Activated T-helper 1 cell treated with anti-CD3 and anti-CD28 coated beads, Interleukin-12 subunit alpha, Interleukin-12 subunit beta, Interleukin-2, Interleukin-4 antibody, amounts not matched to agents 30 ng/mL and 10 ng/mL and 1 ng/mL, durations not matched to agents 14 hours and 24 hours and 36 hours (primary cell): ENCODE measurements at places on chromosomes 12 and 14. TPM values are rescaled to one million over a fixed set of nuclear protein-coding genes. Genes with fewer than 3 reads are reported as not detected.

DNA sequence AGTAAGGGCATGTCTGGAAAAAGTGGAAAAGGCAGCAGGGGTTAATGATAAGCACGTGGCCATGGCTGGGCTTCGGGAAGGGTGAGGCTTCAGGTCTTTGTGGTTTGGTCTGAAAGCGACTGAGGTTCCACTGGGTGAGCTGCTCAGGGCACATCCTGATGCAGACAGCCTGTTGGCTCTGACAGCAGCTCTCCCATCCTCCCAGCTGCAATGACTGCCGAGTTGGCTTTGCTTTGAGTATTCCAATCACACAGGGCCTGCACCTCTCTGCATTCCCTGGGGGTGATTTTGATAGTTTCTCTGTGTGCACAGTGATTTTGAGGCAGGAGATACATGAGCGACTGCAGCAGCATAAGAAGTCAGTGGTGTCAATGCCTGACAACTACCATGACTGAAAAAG lies 390.7 kb downstream of the APAF1 start:
- DNase-seq, result no peak

DNA sequence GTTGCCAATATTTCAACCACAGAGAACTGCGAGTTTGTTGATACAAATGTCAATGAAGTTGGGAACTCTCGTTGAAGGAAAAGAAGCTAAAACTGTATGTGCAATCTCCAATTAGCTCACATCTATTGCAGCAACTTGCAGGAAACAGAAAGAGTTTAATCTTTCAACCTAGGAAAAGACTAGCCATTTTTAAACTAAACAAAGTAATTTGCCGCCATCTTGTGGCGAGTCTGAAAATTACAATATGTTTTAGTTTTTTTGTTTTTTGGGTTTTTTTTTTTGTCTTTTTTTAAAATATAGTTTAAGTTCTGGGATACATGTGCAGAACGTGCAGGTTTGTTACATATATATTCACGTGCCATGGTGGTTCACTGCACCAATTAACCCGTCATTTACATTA lies 131.2 kb upstream of the FOXG1 start:
- no peak for DNase-seq

- no peak for DNase-seq
Measured at GRCh38 chr14:64953310-64953654, 10.7 kb upstream of the GPX2 start.

DNA sequence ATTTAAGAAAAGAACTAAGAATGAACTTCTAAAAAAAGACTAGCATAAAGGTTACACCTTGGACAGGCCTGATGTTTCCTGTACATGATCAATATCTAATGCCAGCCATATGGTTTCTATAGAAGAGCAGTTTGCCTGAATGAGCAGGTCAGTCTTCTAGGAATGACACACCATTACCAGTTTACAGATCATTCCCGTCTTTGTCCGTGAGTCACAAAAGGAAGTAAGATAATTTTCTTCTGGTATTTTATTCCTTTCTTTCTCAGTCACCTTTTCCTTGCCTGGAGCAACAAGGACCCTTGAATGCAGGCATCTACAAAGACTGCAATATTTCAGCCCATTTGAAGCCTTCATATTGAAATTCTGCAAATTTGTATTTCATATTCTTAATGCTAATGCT lies 44.6 kb upstream of the CNTN1 start:
- DNase-seq, result no peak

GRCh38 chr12:75747572-75748021 lies 236.2 kb upstream of the KRR1 start:
- DNase-seq, result no peak

- no peak for DNase-seq
Measured at GRCh38 chr14:22407033-22407432, 182.0 kb downstream of the DAD1 start.

- DNase-seq, result no peak
Measured at GRCh38 chr14:103050935-103051334, 6.4 kb downstream of the CDC42BPB start.

Gene VRTN
- total RNA-seq, result not detected in 2 replicates

Gene GPR65
- 8.0 and 8.2 TPM in 2 replicates for total RNA-seq

Gene CLSTN3
- total RNA-seq, result 48.5 and 50.8 TPM in 2 replicates

Gene SDS
- total RNA-seq, result not detected in 2 replicates

Gene CCDC38
- total RNA-seq, result not detected in 2 replicates
